ENCODE measurements at places on chromosomes 4 and X.

DNA sequence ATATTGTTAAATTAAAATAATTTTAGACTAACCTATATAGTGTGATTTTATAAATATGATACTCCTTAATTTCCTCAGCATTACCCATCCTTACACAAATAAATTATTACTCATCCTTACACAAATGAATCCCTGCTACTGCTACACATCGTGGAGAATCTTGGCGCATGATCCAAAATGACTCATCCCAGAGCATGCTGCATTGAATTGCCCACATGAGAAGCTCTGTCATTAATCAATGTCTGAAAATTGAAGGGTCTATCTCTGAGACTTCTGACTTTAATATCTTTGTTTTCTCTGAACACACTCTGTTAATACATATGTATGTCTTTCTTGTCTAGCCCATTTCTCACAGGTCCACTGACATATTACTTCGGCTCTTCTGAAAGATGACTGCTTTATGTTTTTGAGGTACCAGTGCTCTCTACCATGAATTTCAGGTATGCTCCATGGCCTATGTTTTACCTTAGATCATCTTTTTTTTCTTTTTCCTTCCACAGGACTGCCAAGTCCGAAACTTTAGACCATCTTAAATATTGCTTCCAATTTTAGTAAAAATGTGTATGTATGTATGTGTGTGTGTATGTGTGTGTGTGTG is 15.7 kb upstream of the DUSP21 start:
- DNase-seq: no peak

DNA sequence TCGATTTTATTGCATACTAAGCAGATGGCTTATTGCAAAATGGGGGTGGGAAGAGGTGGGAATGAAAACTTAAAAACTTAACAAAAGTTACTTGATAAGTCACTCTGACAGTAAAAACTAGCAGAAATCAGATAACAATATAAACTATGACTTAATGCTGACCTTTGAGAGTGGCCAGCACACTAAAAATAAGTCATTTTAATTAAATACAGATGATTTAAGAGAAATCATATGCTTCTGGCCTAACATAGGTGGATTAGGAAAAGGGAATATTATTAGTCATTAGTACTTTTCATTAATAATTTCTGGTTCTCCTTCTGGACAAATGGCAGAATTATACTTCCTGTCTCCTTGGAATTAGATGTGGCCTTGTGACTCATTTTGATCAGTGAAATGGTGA is 756.7 kb downstream of the PCDH19 start:
- DNase-seq: no peak

GRCh38 chr4:76449362-76449767 is 14.3 kb downstream of the SHROOM3 start:
- DNase-seq: no peak

GRCh38 chrX:16484338-16484737 is 165.6 kb upstream of the S100G start:
- DNase-seq: no peak

- DNase-seq: no peak
Measured at GRCh38 chr4:74481891-74482609, 37.1 kb downstream of the AREG start.

GRCh38 chr4:85946821-85947220 is 413.0 kb downstream of the MAPK10 start:
- no peak for DNase-seq

DNA sequence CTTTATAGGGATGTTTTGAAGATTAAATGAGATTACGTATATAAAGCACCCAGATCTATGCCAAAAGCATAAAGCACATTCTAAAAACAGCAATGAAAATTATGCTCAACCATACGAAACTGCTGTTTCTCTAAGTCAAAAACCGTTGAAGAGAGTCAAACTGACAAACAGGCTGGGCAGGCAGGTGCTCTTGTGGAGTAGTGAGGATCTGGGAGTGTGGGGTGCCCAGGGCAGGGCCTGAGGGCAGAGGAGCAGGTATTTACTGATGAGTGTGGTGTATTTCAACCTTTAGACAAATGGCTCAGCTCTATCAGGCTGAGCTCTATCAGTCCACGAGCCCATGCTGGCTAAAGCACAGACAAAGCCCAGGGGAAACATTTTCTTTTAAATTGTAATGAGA is 40.4 kb downstream of the RELL1 start:
- no peak for DNase-seq

DNA sequence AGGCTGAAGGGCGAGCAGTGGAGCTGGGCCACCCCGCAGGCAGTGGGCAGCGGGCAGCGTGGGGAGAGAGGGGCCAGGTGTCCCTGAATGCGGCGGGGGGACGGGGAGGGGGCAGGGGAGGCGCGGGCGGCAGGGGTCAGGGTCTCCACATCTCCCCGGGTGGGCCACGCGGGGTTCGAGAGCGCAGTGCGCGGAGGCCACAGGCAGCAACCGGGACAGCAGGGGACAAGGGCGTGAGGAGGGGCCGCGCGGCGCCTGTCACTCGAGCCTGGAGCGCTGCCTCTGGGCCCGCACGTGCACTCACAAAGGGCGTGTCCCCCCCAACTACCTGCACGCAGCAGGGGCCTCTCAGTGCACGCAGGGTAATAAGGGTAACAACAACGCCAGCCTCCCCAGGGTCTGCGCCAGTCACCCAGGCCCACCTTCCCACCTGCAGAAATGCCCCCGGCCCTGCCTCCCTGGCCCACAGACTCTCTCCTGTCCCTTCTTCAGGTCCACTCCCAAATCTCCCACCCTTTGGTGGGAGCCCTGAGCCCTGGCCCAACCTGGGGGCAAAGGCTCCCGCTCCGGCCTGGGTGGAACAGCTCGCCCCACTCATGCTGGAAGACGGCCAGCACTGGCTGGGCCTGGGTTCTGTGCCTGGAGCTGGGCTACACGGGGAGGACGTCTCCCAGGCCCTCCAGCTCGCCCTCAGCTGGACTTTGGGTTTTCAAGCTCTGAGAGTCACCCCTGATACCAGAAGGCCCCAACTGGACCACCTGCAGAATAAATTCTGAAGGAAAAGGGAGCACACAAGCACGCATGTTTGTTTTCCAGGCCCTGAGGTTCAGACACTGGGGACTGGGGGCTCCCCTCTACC is 53.2 kb downstream of the ZFYVE28 start:
- DNase-seq: no peak

DNA sequence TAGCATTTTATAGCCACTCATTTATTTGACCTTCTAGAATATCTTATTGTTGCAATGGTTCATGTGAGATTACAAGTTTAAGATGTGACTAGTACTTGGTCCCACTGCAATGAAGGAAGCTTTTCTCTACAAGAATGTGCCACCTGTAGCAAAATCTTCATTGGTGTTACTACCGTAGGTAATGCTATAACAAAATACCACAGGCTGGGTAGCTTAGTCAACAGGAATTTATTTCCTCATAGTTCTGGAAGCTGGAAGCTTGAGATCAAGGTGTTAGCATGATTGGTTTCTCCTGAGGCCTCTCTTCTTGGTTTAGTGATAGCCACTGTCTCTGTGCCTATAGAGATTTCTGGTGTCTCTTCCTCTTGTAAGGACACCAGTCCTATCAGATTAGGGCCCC is 441.0 kb downstream of the GPM6A start:
- no peak for DNase-seq

- no peak for DNase-seq
Measured at GRCh38 chr4:165682611-165683010, 190.4 kb upstream of the TLL1 start.

DNA sequence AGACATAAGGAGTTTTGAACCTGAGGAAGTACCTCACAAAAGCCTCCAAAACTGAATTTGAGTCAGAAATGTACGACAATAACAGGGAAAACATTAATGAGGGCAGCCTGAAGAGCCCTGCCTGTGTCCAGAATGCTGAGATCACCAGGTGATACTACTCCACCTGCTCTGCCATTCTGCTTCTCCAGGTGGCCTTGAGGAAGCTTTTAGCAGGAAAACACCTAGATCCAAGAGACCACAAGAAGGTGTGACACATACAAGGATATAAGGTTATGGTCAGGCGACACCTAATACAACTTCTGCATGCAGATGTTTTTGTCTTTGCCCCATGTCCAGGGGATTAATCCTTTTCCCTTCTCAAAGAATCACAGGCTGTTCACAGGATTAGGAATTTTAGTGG is 15.3 kb downstream of the SOWAHB start:
- DNase-seq: no peak

GRCh38 chr4:30605616-30606190 is 114.5 kb upstream of the PCDH7 start:
- DNase-seq: no peak

- DNase-seq: no peak
Measured at GRCh38 chrX:110414273-110414672, 55.6 kb downstream of the RTL9 start.

DNA sequence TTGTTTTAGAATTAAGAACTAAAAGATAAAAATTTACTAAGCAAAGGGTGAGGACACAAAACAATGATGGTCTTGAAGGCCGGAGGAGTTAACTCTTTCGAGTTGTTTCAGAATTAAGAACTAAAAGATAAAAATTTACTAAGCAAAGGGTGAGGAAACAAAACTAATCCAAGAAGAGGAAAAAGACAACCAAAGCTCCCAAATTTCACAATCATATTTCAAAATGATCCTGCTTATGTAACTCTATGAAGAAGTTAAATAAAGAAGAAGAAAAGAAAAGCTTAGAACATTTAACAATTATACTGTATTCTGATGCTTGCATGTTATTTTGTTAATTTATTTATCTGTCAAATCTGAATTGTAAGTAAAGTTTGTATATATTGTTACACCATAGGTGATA is 154.8 kb upstream of the SLIT2 start:
- no peak for DNase-seq

GRCh38 chr4:158442736-158443135 is 78.9 kb upstream of the RXFP1 start:
- DNase-seq: no peak

DNA sequence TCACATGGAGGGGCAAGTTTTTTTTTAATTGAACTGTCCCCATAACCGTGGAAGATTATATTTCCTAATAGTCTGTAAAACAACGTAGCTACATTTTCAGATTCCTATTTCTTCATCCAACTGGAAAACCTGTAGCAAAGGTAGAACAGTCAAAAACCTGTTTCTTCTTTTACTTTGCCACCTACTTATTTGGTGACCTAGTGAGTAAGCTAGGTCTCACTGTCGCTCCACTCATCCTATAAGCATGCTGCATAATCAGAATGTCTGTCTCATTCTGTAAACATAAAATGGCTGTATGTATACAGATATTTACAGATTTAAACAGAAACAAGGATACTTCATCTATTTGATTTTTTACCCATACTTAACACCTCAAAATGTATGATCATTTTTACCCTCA is 20.4 kb downstream of the MAML3 start:
- DNase-seq: no peak

GRCh38 chr4:78846258-78846657 is 70.1 kb downstream of the BMP2K start:
- DNase-seq: no peak

- DNase-seq: no peak
Measured at GRCh38 chr4:139242511-139243051, 37.4 kb downstream of the MGARP start.

DNA sequence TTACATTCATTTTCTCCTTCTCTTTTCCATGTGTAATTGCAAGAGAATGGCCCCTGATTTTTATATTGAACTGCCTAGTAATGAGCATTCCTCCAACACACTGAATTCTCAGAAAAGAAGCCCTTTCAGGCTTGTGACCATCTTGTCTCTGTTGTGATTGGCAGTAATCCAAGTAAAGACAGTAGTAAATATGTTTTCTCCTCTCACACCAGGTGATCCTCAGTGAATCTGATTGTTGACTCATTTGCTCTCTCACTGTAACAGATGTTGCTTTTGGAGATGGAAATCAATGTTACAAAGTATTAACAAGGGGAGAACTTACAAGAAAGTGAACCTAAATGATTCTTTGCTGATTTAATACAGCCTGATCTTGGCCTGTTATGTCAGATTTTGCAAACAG is 271.0 kb downstream of the AFF2 start:
- no peak for DNase-seq

DNA sequence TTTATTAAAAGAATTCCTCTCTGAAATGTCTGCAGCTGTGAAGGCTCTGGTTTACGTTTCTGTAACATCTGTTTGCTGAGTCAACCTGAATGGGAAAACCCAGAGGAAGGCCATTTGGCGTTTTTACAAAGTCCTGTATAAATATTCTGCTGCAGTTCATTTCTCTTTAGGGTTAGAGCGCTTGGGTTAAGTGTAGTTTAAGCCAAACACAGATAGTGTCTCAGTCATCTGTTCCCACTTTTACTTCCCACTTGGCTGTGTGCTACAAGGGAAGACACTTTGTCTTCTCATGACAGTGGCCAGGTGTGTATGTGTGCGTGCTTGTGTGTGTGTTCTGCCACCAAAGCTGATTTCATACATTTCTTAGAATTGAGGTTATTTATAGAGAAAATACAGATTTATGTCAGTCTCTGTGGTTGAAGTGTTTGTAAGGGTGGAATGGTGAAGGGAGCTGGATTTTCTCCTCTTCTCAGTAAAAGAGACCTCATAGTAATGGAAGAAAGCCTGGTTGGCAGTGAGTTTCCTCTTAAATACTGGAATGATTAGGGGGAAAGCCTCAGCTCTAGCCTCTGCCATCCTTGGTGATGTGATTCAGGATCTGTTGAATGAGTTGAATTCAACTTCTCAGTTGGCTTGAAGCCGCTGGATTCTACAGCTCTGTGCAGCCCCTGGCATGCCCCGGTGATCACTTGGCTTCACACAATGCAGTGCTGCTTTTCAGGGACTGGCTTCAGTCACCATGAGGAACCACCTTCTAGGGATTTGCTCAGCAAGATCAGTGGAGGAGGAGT is 50.6 kb downstream of the JADE1 start:
- no peak for DNase-seq

- no peak for DNase-seq
Measured at GRCh38 chrX:78124307-78124706, 15.1 kb downstream of the TAF9B start.

- DNase-seq: no peak
Measured at GRCh38 chrX:122582975-122583305, 601.1 kb upstream of the GRIA3 start.

- no peak for DNase-seq
Measured at GRCh38 chrX:119721926-119722325, 29.0 kb upstream of the SEPTIN6 start.

DNA sequence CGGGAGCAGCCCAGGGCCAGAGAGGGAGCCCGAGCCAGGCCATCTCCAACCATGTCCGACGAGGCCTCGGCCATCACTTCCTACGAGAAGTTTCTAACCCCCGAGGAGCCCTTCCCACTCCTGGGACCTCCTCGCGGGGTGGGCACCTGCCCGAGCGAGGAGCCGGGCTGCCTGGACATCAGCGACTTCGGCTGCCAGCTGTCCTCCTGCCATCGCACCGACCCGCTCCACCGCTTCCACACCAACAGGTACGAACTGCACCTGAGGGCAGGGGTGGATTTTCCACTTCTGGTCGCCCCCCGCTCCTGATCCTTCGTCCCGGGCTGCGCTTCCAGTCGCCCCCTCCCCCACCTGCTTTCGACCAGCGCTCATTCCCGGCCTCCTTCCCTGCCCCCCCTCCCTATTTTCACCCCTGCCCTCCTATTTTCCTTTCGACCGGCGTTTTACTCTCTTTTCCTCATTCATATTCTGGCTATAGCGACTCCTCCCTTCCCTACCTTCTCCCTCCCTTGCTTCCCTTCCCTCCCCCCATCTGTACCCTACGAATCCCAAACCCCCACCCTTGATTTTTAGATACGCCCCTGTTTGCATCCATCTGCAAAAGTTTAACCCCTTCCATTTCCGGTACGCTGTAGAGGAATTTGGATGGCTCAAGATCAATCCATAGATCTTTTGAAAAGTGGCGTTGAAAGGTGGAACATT is 633 bp downstream of the FAM199X start:
- no peak for DNase-seq

- DNase-seq: no peak
Measured at GRCh38 chr4:15100994-15101695, 98.9 kb downstream of the CPEB2 start.

GRCh38 chrX:63350465-63350877 is 661 bp downstream of the SPIN4 start:
- DNase-seq: no peak

Measured in stimulated activated CD4-positive, alpha-beta T cell treated with anti-CD3 and anti-CD28 coated beads, Interleukin-1b, Interleukin-23, amount 100 ng/mL, for 1 hour (primary cell).